Stimulated activated CD4-positive, alpha-beta T cell treated with anti-CD3 and anti-CD28 coated beads, Interleukin-12 subunit alpha, Interleukin-12 subunit beta, amount 100 ng/mL, for 24 hours (primary cell): ENCODE measurements at places on chromosomes 5 and 9.
A peak's percentile ranks its signal among the peaks of the same experiment; 100 is the strongest.

DNA sequence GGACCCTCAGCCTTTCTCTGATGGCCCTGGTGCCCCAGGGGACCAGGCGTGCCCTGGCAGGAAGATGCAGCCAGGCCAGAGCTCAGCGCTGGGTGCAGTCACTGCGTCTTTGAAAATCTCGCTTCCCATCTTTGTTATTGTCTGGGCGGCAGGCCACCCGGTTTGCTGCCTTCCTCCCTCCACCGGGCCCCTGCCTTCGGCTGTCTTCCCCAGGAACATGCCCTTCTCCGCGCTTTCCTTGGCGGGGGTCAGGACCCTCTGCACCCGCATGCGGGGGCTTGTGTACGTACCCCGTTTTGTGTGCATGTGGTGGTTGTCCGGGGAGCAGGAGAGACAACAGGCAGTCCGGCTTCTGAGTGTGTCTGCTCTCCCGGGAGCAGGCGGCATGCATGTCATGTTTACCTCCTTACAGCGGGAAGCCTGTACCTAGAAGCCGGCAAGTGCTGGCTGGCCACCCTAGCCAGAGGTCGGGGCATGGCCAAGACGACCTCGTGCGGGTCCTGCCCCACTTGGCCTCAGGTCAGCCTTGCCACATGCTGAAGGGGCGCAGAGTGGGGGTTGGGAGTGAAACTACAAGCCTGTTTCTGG, 49.5 kb downstream of the DAB2IP start:
- DNase-seq, result no peak

DNA sequence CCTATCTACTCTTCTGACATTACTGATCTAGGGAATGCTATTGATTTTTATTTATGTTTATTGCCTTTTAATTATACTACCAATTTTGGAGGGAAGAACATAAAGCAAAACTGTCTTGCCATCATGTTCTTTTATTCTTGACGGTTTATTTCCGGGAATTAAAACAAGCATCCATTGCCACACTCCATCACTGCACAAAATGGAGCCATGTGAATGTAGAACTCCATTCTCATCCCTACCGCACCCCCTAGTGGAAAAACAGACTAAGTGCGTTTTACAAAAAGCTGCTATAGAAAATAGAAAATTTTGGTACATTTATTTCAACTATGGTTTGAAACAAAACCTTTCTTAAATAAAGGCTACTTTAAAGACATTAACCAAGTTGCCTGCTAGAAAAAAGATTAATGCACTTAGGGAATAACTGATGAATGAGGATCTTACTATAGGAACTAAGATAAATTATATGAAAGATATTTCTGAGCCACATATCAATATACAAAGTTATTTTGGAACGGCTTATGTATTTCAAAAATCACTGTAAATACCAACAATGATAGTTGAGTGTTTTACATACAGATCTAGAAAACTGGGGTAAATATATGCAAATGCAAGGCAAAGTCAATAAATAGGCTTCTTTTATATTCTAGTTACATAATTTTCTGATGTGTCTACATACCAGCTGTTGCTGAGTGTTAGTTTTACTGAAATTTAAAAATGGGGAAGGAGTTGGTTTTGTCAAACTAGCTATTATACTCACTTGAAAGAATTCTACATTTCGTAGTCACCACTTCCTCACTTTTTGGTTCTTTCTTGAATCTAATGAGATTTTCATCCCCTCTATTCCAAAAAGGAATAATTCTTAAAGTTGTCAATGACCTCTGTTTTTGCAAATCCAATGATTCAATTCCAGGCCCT, 26.5 kb downstream of the OXCT1 start:
- no peak for DNase-seq

DNA sequence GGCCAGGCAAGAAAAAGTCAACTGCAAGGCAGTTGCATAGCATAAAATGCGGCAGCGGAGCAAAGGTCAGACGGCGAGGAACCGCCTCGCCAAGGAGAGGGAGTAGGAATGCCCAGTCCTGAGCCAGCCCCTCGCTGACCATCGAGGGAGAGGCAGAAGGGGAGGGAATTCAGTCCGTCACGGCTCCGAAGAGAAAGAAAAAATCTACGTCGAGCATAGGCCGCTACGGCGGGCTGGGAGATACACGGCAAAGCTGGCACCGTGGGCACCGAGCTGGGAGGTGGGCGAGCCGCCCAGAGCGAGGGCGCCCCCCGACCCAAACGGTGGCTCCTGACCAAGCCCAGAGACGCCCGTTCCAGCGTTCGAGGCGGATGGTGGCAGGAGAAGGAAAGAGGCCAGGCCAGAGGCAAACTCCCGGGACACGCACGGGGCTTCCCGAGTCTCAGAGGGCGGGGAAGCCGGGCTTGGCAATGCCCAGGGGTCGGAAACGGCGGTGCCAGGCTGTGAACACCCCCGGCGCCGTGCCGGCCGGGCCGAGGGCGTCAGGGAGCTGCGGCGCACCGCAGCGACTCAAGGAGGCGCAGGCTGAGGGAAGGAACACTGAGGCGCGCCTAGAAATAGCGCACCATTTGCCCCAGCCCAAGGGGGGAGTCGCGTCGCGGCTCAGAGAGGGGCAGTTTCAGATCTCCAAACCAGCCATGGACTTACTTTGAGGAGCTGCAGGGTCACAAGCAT, 518 bp downstream of the SPRY4 start:
- no peak for DNase-seq

DNA sequence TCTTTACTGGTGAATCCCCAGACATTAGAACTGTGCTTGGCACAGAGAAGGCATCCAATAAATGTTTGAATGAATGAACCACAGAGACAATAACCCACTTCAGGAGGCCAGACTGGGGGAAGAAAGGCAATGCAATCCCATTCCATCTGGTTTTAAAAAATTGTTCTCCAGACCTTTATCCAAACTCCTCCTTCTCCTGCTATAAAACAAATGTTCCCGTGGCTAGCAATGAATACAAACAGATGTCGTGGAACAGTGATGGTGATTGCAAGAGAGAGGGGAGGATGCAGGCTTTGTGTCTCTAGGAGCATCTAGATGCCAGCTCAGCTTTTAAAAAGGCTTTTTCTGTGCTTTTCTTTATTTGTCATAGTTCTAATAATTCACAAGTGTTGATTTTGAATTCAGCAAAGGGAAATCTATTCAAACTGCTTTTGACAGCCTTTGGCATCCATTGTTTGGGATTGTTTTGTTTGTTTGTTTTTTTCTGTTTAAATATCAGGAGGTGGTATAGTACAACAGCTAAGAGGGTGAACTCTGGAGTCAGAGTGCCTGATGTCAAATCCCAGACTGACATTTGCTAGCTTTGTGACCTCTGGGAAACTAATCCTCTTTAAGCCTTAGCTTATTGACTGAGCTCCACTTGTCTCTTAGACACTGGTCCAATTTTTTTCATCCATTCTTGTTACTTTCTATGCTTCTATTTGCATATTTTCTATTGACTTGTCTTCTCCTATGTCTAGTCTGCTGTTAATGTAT, 59.1 kb downstream of the TNFSF15 start:
- no peak for DNase-seq

- peak; percentile 92 for DNase-seq
These were observed 1.2 kb downstream of the LMNB1 start for GRCh38 chr5:126777975-126778674.

DNA sequence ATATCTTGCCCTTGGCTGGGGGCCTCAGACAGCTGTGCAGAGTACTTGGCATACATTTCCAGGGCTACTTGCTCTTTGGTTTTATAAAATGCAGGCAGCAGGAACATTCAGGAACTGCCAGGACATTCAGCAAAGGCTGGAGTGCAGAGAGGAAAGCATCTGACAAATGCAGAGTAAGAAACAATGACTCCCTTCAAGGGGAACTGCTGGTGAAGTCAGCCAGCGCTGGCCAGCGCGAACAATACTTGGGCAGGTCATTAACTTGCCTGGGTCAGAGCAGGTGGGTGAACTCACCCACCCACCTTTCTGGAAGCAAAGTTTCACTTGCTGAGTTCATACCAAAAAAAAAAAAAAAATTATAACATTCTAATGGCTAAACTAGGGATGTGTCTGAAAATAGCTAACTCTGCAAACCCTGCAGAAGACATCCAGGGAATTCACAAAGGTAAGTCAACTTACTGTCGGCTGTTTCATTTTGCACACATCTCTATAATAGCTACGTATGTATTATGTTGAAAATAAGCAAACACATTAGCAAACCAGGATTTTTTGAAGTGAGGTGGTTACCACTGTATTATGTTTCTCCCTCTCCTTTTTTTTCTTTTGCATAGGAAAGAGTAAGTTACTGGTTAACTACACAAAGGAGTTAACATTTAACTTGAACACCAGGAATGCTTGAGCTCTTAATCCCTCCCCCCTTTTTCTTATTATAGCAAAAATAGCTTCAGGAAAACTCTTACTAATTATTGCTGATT, 152.2 kb downstream of the GLIS3 start:
- no peak for DNase-seq

- peak; percentile 73 for DNase-seq
These were observed 32.7 kb downstream of the TMEFF1 start for GRCh38 chr9:100505564-100506159.

DNA sequence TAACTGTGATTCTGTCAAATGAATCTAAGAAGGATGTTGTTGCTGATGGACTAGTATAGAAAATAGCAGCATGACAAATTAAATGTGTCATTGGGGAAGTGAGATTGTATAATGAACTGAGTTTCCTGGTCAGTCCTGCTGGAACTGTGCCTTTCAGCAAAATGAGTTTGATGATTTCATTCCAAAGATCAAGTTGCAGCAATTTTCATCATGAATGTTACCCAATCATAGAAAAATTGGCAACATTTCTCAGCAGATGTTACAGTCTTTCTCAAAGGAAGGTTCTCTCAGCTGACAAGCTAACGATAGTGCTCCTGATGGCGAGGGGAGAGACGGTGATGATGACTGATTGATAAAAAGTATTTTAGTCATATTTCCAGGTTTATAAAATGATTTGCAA, 10.7 kb downstream of the PCDHAC2 start:
- DNase-seq, result no peak

GRCh38 chr5:9698125-9698826, 68.1 kb upstream of the TAS2R1 start:
- DNase-seq, result no peak

DNA sequence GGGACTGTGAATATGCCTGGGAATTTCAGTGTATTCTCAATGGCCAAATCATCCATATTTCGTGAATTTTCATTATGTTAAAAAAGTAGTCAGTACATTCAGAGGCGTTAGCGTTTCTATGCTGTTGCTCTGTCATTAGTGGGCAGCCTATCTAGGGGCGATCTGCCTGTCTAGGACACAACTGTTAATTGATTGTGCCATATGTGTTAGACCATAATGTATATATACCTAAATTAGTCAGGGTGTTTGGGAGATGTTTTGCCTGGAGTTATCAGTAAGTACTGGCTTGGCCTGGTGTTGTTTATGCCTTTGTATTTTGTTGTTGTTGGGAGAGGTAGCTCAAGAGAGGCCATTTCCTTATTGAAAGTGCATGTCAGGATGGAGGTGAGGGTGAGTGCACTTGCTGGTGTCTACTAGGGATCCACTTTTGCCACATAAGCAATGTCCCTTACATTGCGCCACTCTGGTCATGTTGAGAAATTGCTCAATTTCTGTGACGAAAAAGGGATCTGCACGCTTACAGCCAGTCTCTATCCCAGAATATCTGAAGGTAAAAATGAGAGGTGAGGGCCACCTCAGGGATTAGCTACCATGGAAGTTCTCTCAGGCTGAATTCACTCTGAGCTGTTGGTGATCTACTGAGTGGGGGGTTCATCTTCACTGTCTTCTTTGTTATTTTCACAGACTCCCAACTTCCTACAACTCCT, 123.3 kb downstream of the ST8SIA4 start:
- no peak for DNase-seq

- DNase-seq, result no peak
These were observed 371.7 kb upstream of the IRX4 start for GRCh38 chr5:2254406-2254805.

DNA sequence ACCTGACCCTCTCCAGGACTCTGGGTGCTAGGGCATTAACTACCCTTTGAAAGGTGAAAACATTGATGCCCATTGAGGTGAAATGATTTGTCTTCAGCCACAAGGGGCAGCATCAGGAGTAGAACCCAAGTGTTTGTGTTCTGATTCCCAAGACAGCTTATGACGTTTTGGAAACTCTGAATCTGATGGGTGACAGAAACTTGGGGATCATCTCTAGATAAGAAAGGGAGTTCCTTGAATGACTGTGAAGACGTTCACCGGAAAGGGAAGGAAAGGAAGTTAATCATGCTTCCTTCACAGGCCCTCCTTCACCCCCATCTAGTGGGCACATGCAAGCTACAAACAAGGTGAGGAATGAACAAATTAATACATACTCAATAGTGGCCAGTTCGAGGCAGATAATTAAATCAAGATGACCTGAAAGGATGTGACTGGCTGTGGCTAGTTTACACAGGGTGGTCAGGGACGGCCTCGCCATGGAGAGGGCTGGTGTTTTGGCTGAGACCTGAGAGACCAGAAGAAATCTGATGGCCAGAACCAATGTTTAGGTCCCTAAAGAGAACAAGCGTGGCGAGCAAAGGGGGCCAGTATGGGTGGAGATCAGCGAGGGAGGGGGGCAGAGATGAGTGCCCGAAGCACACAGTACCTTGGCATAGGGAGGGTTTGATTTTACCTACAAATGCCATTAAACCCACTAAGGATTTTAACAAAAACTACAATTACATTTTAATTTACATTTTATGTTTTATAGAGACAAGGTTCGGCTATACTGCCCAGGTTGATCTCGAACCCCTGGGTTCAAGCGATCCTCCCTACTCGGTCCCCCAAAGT, 937 bp upstream of the SLC26A2 start:
- no peak for DNase-seq

DNA sequence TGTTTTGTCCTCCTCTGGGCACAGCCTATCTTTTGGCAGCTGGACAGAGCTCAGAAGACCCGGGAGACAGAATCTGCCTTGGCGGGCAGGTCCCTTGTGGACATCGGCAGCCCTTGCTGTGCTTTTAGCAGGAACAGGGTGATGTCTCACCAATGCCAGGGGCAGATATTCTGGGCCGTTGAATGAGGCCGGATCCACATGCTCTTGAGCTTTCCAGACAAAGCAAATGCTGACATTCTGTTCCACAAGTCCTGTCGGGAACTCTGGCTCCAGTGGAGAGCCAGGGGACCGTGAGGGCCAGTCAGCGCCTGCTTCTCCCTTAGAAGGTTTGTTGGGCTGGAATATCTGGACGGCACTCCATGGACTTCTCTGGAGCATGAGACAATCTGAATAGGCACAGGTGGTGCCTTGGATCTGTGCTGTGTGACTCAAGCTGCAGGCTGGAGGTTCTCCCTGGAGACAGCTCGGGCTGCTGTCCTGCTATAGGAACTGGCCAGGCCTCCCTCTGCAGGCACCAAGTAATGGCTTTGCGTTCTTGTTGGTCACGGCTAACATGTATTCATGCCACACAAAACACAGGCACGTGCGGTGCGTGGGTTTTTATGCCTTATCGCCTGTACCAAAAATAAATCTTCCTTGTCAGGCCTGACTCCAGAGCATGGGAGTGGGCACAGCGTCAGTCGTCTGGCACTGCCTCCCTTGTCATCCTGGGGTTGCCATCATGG, 80.3 kb downstream of the GADD45G start:
- DNase-seq, result no peak

DNA sequence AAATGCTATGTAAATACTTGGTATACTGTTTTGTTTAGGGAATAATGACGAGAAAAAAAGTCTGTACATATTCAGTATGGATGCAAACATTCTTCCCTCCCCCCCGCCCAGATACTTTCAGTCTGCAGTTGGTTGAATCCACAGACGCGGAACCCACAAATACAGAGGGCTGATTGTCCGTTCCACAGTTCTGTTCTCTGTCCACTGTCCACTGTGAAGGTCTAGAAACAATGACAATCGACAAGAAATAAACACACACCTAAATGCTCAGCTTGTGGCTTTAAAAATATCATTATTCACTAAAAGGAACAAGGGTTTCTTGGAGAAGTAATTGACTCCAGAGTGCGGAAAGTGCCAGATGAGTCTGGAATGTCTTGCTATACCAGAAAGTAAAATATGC, 109.1 kb downstream of the TMEM161B start:
- no peak for DNase-seq

GRCh38 chr5:1930501-1930879, 47.8 kb upstream of the IRX4 start:
- no peak for DNase-seq
